ENCODE measurements at places on chromosomes 11 and 22.

GRCh38 chr11:132050049-132050448, 679.6 kb downstream of the NTM start:
- DNase-seq: no peak

DNA sequence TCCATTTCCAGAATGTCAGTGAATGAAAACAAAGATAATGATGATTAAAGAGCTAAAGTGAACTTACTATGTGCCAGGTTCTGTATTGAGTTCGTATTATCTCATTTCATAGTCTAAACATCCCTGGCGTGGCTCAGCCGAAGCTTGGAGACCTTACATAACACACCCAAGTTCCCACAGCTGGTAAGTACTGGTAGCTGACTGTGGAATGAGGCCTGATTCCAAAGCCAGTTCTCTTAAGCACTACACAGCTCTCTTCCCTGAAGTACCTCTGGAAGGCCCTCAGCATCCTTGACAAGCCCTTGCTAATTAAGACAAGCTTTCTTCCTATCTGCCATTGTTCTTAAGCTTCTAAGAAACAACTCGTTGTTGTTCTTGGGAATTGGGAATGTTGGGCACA, 28.6 kb upstream of the NCAM1 start:
- no peak for DNase-seq

- DNase-seq: no peak
Measured at GRCh38 chr11:64655941-64656601, 65.1 kb downstream of the SLC22A12 start.

DNA sequence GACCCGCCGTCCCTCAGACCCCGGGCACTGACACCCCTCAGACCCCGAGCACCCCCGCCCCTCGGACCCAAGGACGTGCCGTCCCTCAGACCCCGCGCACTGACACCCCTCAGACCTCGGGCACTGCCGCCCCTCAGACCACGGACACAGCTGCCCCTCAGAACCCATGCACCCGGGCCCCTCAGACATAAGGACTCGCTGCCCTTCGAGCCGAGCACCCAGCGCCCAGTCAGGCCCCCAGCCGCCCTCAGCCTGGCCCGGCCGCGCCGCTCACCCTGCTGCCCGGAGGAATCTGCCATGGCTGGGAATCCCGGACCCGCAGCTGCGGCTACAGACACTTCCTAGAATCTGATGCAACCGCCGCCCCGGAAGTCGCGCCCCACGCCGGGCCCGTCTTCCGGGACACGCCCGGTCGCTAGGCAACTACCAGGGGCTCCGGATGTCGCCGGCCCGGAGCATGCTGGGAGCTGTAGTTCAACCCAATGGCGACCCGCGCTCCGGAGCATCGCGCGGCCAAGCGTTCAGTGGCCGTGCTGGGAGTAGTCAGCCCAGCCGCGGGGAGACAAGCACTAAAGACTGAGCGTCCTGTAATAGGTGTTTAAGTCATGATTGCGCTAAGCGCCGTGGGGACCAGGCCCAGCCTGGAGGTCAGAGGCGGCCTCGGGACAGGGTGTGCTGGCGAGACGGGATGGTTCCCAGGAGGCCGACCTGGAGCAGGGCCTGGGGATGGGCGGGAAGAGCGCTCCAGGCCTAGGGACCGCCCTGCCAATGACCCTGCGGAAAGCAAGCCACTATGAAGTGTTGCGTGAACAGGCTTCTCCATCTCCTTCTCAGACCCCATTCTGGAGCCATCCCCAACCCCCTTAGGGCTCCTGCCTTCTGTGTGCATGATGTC, at the start of gene CARS1:
TSS of gene CARS1 (minus strand) at position 355 of the 895 bp plus-strand sequence. CDS start at position 299, 56 bp downstream.
- peak; percentile 89 for DNase-seq

DNA sequence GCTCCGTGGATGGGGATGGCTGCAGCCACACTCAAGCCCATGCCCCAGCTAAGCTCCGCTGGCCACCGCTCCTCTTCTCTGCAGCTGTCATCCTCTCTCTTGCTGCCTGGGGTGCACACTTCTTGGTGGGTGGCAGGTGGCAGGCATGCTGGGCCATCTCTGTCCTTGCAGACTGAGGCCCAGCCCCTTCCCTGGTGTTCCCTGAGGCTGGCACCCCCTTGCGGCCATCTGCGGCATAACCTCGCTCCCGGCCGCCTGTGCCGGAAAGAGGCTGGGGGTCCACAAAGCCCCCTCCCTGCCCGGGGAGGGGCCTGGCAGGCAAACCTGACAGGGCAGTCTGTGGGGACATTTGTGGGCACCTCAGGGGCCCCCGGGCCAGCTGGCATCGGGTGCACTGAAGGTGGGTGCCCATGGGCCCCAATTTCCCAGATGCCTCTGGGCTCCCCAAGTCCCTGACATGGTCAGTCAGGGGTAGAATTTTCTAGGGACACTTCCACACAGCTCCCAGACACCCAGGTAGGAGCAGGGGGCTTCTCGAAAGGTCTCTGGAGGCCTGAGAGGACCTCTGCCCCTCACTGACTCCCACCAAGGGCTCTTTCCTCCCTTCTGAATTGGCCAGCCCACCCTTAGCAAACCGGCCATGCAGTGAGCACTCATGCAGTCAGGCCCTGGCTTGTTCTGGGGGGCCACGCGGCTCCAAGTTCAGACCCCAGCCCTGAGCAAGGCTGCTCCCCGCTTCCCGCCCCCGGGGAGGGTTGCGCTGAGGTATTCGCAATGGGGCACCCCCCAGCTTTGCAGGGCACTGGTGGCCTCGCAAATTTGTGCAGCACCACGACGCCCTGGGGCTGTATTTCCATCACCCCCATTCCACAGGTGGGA, 23.5 kb upstream of the TH start:
- DNase-seq: no peak

GRCh38 chr11:79026803-79027445, 413.9 kb downstream of the TENM4 start:
- no peak for DNase-seq

GRCh38 chr11:126186708-126187529, 24.5 kb downstream of the RPUSD4 start:
- DNase-seq: no peak

- no peak for DNase-seq
Measured at GRCh38 chr11:79110321-79110720, 330.5 kb downstream of the TENM4 start.

DNA sequence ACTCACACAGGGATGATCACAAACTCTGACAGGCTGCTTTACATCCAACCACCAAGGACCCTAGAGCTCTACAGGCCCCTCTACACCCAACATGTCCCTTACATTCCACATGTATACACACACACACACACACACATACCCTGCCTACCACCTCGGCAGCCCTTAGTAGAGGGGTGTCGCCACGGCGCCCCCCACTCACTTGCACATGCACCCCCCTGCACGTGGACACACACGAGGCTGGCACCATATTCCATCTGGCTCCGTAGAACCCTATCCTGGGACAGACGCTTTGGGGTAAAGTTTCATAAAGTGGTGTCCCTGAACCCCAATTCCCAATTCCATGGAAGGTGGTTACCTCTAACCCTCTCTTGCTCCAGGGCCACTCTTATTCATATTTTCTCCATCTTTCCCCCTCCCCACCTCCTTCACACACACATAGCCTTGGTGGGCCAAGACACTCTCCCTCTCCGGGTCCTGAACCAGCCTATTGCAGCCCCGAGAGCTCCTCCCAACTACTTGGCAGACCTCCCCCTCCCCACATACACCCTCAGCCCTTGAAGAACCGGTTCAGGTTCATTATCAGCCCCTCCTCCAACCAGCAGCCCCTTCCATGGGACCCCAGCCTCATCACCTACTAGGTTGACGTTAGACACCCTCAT, 809 bp downstream of the PDE2A start:
- no peak for DNase-seq

Measured in NCI-H460 (cell line).